Posterior vena cava (tissue), 2 donors: ENCODE measurements at places on chromosomes 4 and X. TPM values are rescaled to one million over a fixed set of nuclear protein-coding genes. Genes with fewer than 3 reads are reported as not detected.

The CLGN gene
- 0.52 TPM for total RNA-seq

The GATA1 gene
- total RNA-seq = 0.42 TPM

GRCh38 chr4:116449764-116450163 is 635.6 kb downstream of the TRAM1L1 start:
- DNase-seq = no peak

DNA sequence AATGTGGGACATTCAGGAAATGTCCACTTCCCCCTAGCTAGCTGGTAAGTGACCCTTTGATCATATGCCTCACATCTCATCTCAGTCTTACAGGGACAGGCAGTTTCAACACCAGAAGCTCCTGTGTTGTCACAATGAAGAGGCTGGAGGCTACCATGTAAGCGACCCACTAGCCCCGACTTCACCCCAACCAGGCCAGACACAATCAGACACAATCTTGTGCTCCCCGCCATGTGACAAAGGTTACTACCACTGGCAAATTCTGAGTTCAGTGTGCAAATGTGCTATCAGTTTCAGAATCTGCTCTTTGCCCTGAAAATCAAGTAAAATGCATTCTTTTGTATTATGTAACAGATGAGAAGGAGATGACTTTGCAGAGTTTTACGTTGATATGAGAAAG is 56.9 kb upstream of the STS start:
- DNase-seq = no peak

GRCh38 chr4:38868059-38868960 is 704 bp downstream of the FAM114A1 start:
- DNase-seq = peak; percentile 85

GRCh38 chr4:105369988-105370387 is 103.9 kb downstream of the PPA2 start:
- DNase-seq = no peak

- no peak for DNase-seq
These were observed 38.3 kb downstream of the AFAP1 start for GRCh38 chr4:7901311-7901885.

GRCh38 chr4:27078934-27079455 is 218.4 kb downstream of the STIM2 start:
- DNase-seq = no peak

GRCh38 chr4:172813359-172813923 is 355.2 kb upstream of the GALNT7 start:
- no peak for DNase-seq

GRCh38 chr4:23038626-23039491 is 346.1 kb downstream of the GBA3 start:
- no peak for DNase-seq
